CD4-positive, alpha-beta T cell treated with Interleukin-6 for 4 hours (primary cell): ENCODE measurements at places on chromosomes 2 and 18.

- no peak for DNase-seq
These were observed 71.4 kb downstream of the NXPH2 start for GRCh38 chr2:138708682-138709241.

- no peak for DNase-seq
These were observed 35.5 kb upstream of the BMP10 start for GRCh38 chr2:68906716-68907115.

DNA sequence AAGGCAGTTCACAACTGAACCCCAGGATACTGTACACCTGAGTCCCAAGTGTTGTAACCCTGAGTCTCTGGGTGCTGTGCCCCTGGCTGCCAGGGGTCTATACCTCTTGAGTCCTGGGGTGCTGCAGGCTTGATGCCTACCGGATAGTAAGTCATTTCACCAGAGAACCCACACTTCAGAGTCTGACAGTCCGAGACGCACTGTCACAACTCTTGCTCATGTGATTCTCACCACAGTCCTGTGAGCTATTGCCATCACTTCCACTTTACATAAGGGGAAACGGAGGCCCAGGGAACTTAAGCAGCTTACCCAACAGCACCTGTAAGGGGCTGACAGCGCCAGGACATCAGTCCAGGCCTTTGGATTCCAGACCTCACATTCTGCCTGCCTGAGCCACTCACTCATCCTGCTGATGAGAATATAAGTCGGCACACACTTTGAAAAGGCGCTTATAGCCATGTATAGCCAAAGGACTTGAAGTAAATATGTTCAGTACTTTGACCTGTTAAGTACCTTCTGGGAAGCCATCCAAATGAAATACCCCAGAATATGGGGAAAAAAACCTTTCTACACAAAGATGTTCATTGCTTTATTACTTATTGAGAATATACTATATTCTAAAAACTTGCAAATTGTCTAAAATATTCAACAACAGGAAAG lies 180.7 kb upstream of the ID2 start:
- DNase-seq: no peak

GRCh38 chr18:31950583-31950982 lies 7.7 kb upstream of the TRAPPC8 start:
- DNase-seq: no peak

DNA sequence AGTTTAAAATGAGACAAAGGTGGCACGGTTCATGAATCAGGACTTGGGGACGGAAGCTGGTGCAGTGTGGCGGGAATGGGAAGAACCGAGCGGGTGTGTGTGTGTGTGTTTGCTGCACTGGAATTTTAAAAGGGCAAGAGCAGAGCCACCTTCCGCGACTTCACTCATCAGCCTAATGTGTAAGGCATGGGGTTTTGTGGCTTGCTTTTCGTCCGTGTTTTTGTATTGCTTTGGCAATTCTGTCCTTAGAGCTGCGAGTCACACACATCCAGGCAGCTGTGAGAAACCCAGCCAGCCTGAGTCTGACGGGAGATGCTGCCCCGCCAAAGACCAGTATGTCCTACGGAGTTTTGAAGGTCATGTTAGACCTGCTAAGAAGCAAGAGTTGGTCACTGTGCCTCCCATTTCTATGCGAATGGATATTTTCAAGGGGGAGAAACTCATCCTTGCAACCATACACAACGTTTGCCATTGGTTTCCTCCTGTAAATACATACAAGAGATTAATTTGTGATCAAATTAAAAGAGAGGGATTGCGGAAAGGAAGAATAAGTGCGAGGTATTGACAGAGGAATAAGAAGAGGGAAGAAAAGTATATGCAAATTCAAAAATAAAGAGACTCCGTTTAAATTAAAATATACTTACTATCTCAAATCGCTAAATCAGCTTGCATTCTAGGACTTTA lies 665 bp upstream of the CACNB4 start:
- DNase-seq: no peak
